ENCODE measurements at places on chromosomes 16 and 17.

DNA sequence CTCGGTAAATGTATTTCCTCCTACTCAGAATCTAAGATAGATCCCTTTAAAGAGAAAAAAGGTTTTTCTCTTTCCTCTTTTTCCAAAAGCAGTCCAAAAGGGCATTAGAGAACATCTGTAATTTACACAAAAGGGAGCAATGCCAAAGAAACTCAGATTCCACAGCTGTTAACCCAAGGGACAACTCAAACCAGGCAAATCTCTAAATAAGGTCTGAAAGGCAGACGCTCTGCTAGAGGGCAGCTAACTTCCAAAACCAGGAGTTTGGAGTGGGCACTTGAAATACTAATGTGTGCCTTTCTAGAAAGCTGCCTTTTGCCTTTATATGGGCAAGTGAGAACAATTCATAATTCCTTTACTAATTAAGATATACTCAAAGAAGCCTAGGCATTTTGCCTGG lies 435.7 kb downstream of the ZFHX3 start:
- H3K36me3 ChIP-seq: no peaks in the 10 kb centered on the region
- no peak for DNase-seq
- H3K4me1 ChIP-seq: no peaks in the 10 kb centered on the region
- no peak overlapping the region for H3K27ac ChIP-seq
- no peak overlapping the region for H3K4me3 ChIP-seq
- H3K27me3 ChIP-seq: no peaks in the 10 kb centered on the region

GRCh38 chr17:29927546-29927945 lies 2.5 kb downstream of the SSH2 start:
- DNase-seq: no peak
- no peaks in the 10 kb centered on the region for H3K36me3 ChIP-seq
- H3K27ac ChIP-seq: no peak overlapping the region
- no peaks in the 10 kb centered on the region for H3K4me1 ChIP-seq
- H3K4me3 ChIP-seq: no peak overlapping the region

DNA sequence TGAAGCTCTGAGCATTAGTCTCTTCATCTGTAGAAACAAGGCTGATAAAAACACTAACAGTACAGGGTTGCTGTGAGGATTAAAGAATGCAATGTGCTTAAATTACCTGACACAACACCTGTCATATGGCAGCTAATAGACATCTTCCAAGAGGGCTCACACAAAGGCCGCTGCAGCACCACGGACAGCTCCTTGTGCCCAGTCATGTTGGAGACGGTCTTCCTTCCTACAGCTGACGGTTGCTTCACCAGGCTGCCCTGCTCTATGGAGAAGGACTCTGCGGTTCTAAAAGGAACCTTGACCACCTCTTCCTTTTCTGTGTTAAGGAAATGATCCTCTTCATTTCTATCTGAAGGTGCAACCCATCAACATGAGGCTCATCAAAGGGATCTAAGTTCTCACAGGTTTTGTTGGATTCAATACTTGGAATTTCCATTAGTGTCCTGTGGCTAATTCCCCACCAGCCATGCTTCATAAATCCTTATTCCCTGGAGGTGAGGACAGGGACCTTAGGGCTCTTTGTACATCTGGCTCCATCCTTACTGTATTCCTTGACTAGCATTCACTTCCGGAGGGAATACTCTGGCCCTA lies 138.9 kb upstream of the CES5A start:
- no peak overlapping the region for H3K4me3 ChIP-seq
- H3K27me3 ChIP-seq: no peaks in the 10 kb centered on the region
- no peaks in the 10 kb centered on the region for H3K36me3 ChIP-seq
- peak; percentile 37 for DNase-seq

- H3K27ac ChIP-seq: no peak overlapping the region
- no peaks in the 10 kb centered on the region for H3K27me3 ChIP-seq
Measured at GRCh38 chr16:1277617-1278282, 21.9 kb downstream of the TPSD1 start.

DNA sequence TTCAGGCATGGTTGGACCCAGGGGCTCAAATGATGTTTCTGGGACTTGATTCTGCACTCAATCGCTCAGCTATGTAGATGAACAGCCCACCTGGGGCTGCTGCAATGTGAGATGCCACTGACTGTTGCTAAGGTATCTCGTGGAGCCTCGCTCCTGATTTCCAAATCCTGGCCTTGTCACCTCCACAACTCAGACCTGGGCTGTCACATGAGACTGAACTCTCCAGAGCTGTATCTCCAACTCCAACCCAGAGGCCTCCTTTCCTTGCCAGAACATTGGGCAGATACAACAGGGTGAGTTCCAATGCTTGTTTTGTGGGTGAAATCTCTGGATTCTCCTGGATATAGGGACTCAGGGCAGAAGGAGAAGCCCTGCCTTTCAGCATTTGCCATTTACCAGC lies 79.5 kb downstream of the GNAO1 start:
- peaks cover 2% of the 10 kb centered on the region for H3K4me1 ChIP-seq
- H3K27ac ChIP-seq: no peak overlapping the region
- no peak for DNase-seq
- H3K36me3 ChIP-seq: no peaks in the 10 kb centered on the region

DNA sequence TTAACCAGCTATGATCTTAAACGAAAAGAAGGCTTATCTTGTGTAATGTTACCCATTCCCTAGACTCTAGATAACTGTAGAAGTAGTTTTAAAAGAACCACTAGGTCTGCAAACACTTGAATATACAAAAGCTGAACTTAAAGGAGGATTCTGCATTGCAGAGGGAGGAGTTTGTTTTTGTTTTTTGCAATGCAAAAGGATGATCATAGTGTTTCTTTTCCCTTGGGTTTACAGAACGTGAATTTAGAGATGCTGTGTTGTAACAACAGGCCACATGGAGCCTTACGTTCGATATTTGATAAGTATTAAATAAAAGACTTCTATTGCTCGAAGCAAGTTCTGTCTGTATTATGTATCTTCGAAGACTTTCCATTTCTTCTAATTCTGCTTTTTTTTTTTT lies 77.6 kb downstream of the CHD9 start:
- no peaks in the 10 kb centered on the region for H3K27me3 ChIP-seq
- H3K27ac ChIP-seq: no peak overlapping the region
- H3K36me3 ChIP-seq: no peaks in the 10 kb centered on the region
- no peaks in the 10 kb centered on the region for H3K4me1 ChIP-seq

DNA sequence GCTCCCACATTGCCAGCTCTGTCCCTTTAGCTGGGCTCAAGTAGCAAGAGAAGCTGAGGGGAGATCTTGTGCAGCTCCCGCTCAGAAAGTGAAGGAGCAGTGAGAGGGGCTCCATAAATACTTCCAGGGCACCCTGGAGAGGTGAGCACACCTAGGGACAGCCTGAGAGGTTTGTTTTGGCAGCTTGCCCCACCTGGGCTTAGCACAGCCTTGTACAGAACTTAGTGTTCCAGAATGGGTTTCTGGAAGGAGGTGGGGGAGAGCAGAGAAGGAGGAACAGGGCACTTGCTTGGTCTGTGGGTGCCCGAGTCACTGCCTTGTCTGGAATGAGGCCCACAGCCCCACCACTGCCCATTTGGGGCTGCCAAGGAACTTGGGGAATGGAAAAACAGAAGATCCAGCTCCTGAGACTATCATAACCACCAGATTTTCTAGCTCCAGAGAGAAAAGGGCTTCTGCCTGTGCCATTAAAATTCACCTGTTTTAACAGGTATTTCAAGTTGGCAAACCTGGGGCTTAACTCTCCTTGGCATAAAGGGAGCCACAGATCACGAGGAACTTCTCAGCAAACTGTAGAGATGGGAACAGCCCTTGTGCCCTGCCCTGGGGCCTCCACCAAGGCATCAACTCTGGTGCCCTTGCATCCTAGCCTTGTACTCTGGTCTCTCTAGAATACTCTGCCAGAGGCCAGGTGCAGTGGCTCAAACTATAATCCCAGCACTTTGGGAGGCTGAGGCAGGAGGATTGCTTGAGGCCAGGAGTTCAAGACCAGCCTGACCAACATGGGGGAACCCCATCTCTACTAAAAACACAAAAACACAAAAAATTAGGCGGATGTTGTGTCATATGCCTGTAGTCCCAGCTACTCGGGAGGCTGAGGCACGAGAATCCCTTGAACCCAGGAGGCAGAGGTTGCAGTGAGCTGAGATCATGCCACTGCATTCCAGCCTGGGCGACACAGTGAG lies 1.9 kb downstream of the PRR15L start:
- H3K27ac ChIP-seq: no peak overlapping the region
- no peak for DNase-seq
- no peaks in the 10 kb centered on the region for H3K27me3 ChIP-seq
- H3K36me3 ChIP-seq: no peaks in the 10 kb centered on the region
- no peak overlapping the region for H3K4me3 ChIP-seq
- H3K4me1 ChIP-seq: peaks cover 10% of the 10 kb centered on the region

- no peak overlapping the region for H3K27ac ChIP-seq
- H3K4me3 ChIP-seq: no peak overlapping the region
- no peak for DNase-seq
- no peaks in the 10 kb centered on the region for H3K4me1 ChIP-seq
- no peaks in the 10 kb centered on the region for H3K27me3 ChIP-seq
Measured at GRCh38 chr17:6642592-6642991, 1.7 kb downstream of the TXNDC17 start.

DNA sequence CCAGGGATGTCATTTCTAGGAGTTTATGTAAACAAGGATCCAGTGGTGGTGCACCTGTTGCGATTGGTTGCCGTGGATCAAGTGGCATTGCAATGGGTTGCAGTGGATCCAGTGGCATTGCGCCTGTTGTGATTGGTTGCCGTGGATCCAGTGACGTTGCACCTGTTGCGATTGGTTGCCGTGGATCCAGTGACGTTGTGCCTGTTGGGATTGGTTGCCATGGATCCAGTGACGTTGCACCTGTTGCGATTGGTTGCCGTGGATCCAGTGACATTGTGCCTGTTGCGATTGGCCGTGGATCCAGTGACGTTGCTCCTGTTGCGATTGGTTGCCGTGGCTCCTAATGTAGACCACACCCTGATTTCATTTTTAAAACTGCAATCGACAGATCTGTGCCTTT lies 56.2 kb upstream of the CRISPLD2 start:
- peaks cover 25% of the 10 kb centered on the region for H3K36me3 ChIP-seq
- no peak overlapping the region for H3K4me3 ChIP-seq
- H3K27ac ChIP-seq: no peak overlapping the region
- no peaks in the 10 kb centered on the region for H3K27me3 ChIP-seq

DNA sequence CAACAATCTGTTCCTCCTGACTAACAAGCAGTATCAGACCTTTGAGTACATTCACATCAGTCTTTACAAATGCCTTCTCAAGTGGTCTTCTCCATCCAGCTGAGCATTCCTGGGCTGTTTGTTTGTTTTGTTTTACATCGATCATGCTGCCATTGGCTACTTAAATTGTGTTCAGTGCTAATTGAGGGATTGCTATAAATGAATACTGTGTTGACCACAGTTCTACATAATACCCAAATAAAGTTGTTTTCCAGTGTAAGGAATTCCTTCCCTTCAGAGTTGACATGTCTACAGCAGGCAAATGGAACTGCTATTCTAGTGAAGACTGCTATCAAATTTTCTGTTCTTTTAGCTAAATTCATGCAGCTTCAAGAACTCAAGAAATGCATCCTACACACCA lies 3.2 kb downstream of the CDH8 start:
- no peak for DNase-seq
- H3K27me3 ChIP-seq: peaks cover 24% of the 10 kb centered on the region
- no peak overlapping the region for H3K4me3 ChIP-seq
- no peaks in the 10 kb centered on the region for H3K36me3 ChIP-seq
- H3K4me1 ChIP-seq: no peaks in the 10 kb centered on the region
- H3K27ac ChIP-seq: no peak overlapping the region

GRCh38 chr17:1725642-1726511 lies 1.4 kb downstream of the WDR81 start:
- no peak for DNase-seq
- no peaks in the 10 kb centered on the region for H3K27me3 ChIP-seq
- H3K27ac ChIP-seq: no peak overlapping the region
- H3K36me3 ChIP-seq: no peaks in the 10 kb centered on the region
- no peaks in the 10 kb centered on the region for H3K4me1 ChIP-seq

- H3K4me1 ChIP-seq: peaks cover 15% of the 10 kb centered on the region
- no peaks in the 10 kb centered on the region for H3K36me3 ChIP-seq
- no peak for DNase-seq
- H3K27ac ChIP-seq: no peak overlapping the region
- no peak overlapping the region for H3K4me3 ChIP-seq
Measured at GRCh38 chr17:27471321-27472269, 15.3 kb downstream of the KSR1 start.

DNA sequence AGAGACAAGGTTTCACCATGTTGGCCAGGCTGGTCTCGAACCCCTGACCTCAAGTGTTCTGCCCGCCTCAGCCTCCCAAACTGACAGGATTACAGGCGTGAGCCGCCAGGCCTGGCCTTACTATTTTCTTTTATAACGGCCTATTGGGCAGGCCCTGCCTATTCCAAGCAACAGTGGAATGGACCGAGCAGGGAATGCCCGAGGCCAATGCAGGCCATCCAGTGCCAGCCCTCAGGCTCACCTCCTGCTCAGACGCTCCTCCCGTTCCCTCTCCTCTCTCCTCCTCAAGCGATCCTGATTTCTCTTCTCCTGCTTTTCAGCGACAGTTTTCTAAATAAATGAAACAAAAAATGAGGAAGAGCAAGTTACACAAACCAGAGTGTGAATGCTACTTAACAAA lies 12.4 kb downstream of the HBQ1 start:
- H3K36me3 ChIP-seq: peaks cover 41% of the 10 kb centered on the region
- H3K27ac ChIP-seq: no peak overlapping the region
- no peak for DNase-seq
- no peaks in the 10 kb centered on the region for H3K27me3 ChIP-seq

DNA sequence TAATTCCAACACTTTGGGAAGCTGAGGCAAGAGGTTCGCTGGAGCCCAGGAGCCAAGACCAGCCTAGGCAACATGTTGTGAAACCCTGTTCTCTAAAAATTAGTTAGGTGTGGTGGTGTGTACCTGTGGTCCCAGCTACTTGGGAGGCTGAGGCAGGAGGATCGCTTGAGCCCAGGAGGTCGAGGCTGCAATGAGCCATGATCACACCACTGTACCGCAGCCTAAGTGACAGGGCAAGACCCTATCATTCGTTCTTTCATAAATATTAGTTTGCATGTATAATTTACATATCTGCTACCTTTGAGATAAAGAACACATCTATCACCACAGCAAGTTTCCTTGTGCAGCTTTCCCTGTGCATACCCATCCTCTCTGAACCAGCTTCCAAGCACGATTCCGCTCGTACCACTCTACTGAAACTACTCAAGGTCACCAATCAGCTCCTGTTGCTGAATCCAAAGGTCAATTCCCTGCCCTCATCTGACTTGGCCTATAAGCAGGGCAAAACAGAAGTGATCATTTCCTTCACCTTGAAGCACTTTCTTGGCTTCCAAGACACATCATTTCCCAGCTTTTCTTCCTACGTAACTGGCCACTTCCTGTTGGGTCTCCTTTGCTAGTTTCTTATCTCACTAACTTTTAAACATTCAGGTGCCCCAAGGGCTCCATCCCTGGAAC lies 49.1 kb downstream of the GRB2 start:
- no peak overlapping the region for H3K27ac ChIP-seq
- H3K4me3 ChIP-seq: no peak overlapping the region
- H3K4me1 ChIP-seq: peaks cover 1% of the 10 kb centered on the region

DNA sequence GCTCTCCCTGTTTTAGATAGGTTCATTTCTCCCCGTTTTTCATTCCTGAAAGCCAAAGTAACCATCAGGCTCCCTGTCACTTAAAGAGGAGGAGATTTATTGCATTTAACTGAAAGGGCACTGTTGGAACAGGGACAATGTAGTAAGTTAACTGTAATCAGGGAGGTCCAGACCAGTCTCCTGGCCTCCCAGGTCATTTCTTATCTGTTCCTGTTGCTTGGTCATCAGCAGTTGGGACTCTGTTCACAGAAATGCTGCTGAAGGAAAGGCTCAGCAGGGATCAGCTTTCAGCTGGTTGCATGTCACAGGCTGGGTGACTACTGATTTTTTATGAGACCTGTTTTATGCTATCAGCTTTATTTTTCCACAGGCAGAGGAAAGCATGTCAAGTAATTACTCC lies 622.6 kb upstream of the GOT2 start:
- no peak for DNase-seq
- no peak overlapping the region for H3K4me3 ChIP-seq
- H3K27me3 ChIP-seq: no peaks in the 10 kb centered on the region
- H3K36me3 ChIP-seq: no peaks in the 10 kb centered on the region
- no peak overlapping the region for H3K27ac ChIP-seq
- H3K4me1 ChIP-seq: peaks cover 2% of the 10 kb centered on the region

Data from iPS DF 6.9 (cell line).